ENCODE measurements at places on chromosomes 5 and 9. TPM values are rescaled to one million over a fixed set of nuclear protein-coding genes. Genes with fewer than 3 reads are reported as not detected.

GRCh38 chr5:143796125-143796524 is 15.8 kb upstream of the HMHB1 start:
- no peak for DNase-seq

DNA sequence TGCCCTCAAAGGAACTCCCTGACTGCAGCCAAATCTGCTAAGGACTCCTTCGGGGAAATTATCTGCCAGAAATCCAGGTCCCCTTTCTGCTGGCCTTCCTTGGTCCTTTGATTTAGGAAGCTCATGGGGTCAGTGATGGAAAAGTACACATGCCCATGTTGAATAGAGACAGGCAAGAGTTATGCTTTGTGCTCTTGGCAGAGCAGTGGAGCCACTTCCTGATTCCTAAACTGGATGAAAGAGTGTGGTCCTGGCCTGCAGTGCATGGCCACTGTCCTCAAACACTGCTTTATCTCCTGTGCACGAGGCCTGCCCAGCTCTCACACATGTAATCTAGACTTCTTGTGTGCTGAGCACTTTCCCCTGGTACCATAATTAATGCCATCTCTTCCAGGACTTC is 2.0 kb upstream of the EBF1 start:
- DNase-seq: no peak

DNA sequence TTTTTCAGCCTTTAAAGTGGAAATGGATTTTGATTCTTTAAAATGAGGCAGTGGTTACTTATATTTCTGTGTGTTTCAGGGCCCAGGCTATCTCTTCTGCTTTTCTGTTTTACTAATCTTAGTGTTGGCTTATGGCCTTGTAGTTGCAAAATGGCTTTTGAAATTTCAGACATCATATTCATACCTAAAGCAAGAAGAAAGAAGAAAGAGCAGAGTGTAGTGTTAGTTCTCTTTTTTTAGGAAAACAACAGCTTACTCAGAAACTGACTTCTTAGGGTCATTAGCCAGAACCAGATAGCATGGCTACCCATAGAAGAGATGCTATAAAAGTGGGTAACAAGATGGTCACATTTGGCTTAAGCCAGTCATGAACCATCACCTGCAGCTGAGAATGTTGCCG is 20.9 kb downstream of the ZBED3 start:
- no peak for DNase-seq

PSAT1 gene
- 56.8 TPM for total RNA-seq

GRCh38 chr9:33372900-33373299 is 29.5 kb downstream of the AQP7 start:
- no peak for DNase-seq

Data from HT-29 (cell line).